ENCODE measurements at places on chromosomes 1 and 21.

GRCh38 chr21:27827972-27828371 is 861.1 kb upstream of the ADAMTS5 start:
- no peak for DNase-seq

DNA sequence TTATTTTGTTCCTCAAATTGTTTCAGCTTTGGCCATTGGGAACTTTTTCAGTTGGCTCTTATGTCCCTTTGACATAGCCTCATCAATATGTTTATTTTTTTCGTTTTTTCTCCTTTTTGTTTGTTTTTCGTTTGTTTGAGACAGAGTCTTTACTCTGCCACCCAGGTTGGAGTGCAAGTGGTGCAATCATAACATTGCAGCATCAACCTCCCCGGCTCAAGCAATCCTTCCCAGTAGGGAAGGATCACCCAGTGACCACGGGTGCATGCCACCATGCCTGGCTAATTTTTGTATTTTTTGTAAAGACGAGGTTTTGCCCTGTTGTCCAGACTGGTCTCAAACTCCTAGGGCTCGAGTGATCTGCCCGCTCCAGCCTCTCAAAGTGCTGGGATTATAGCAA is 8.1 kb downstream of the POLR3GL start:
- no peak for DNase-seq

- no peak for DNase-seq
Measured at GRCh38 chr1:3333903-3334302, 120.6 kb upstream of the ARHGEF16 start.

DNA sequence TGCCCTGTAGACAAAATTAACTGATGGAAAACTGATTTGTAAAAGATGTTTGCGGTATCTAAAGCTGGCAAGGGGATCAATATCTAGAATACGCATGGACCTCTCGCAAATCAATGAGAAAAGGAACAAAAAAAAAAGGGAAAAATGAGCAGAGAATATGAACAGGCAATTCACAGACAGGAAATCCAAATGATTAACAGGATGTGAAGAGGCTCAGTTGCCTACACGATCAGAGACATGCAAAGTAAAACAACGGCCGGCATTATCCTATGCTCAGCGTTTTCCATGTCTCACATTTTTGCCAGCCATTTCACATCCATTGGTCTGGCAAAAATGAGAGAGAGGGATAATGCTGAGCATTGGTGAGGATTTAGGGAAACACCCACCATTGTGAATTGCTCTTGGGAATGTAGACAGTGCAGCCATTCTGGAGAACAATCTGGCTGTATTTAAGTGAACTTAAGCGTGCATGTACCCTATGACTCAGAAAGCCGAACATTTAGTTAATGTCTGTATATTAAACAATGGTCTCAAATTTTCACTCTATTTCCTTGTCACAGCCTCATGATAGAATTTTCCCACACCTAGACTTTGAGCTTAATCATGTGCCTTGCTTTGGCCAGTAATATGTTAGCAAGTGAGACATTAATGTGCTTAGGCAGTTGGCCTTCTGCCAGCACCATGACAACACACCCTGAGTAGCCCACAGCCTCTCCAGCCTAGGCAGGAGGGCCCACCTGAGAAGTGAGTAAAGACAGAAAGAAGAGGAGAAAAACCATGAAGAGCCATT is 61.0 kb upstream of the NBPF3 start:
- no peak for DNase-seq

GRCh38 chr1:46248122-46248920 is 758 bp downstream of the RAD54L start:
- peak; percentile 56 for DNase-seq

DNA sequence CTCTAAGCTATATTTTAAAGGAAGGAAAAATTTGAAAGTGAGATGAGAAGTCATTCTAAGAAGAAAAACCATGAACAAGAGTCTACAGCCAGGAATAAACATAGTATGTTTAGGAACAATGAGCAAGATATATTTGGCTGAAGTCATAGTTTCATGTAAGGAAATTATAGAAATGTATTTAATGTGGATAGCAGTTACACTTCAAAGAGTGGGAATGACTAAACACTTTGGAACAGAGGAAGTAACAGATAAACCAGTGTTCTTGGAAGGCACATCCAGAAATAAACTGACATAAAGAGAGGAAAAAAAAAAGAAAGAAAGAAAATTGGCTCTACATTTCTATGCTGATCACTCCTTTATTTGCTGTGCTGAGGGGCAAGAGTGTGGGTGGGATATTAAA is 18.0 kb downstream of the C8A start:
- no peak for DNase-seq

DNA sequence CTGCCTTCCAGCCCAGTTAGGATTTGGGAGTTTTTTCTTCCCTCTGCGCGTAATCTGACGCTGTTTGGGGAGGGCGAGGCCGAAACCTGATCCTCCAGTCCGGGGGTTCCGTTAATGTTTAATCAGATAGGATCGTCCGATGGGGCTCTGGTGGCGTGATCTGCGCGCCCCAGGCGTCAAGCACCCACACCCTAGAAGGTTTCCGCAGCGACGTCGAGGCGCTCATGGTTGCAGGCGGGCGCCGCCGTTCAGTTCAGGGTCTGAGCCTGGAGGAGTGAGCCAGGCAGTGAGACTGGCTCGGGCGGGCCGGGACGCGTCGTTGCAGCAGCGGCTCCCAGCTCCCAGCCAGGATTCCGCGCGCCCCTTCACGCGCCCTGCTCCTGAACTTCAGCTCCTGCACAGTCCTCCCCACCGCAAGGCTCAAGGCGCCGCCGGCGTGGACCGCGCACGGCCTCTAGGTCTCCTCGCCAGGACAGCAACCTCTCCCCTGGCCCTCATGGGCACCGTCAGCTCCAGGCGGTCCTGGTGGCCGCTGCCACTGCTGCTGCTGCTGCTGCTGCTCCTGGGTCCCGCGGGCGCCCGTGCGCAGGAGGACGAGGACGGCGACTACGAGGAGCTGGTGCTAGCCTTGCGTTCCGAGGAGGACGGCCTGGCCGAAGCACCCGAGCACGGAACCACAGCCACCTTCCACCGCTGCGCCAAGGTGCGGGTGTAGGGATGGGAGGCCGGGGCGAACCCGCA is at the start of gene PCSK9:
Gene PCSK9, plus strand, starts transcription at position 207 of the 741 bp plus-strand sequence. Its CDS starts 290 bp downstream, at position 497.
- DNase-seq = no peak

- peak; percentile 91 for DNase-seq
Measured at GRCh38 chr1:8004803-8005573, 21.1 kb downstream of the ERRFI1 start.

GRCh38 chr21:42493109-42494060 is 2.6 kb downstream of the RSPH1 start:
- DNase-seq = no peak

GRCh38 chr1:23100074-23100748 is 68.4 kb downstream of the LUZP1 start:
- DNase-seq = no peak

DNA sequence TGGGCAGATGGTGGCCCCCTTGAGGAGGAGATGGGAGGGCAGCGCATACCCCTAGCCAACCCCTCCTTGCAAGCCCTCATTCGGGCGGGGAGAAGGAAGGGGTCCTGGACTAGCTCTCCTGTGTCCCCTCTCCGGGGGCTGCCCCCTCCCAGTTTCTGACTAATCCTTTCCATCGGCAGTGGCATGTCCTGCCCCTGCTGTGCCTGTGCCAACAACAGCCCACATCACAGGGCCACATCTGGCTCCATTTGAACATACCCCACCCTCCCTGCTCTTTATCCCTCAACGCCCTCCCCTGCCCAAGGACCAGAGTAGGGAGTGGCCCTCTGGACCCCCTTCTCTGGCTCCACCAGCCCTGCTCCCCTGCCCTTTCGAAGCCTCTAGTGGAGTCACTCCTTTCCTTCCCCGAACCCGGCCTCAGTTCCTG is 11.0 kb upstream of the LMNA start:
- DNase-seq = no peak

DNA sequence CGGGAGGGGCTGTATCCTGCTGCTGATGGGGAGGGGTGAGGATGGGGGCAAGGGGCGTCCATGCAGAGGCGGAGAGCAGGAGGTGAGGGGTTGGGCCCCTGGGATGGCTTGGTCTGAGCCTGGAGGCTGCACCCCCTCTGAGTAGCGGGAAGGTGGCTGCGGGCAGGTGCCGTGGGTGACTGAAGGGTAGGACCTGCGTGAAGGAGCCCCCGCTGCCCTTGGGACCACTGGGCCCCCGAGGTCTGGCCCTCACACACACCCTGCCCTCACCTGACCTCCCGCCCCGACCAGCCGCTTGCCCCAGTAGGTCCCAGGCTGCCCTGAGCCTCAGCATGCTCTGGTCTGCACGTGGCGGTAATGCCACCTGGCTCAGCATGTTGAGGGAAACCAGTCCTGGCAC is 12.8 kb upstream of the SKI start:
- DNase-seq = no peak

GRCh38 chr1:236864996-236865817 is 70.1 kb downstream of the MTR start:
- no peak for DNase-seq

DNA sequence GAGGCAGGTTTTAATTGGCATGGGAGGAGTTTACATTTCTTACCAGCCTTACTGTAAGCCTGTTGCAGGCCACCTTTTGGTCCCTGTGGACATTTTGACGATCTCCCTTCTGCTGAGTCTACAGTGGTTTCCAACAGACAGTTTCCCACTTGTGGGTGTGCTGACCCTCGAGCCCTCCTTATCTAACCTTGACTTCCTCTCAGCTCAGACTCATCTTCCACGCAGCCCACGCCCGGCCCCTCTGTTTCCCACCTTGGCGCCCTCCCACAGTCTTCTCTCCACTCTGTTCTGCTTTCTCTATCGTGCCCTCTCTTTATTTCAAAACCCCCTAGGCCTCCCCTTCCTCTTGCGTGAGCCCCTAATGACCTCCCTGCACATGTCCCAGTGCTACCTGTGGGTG is 6.1 kb upstream of the ARL8A start:
- DNase-seq = no peak

DNA sequence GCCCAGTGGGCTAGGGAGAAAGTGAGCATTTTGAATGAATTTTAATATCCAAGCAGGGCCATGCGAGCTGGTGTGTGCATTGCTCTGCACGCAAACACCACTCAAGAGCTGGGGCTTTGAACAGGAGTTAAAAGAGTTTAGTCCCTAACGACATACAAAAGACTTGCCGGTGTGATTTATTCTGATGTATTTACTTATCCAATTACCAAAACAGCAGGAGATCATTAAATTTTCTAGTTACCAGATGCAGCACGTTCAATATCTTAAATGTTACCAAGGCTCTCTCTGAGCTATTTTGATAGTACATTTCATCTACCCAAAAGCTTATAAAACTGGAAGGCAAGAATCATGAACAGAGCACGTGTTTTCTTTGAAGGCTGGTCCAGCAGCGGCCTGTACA is 30.0 kb upstream of the DMRTA2 start:
- no peak for DNase-seq

GRCh38 chr1:193065954-193066353 is 6.5 kb downstream of the RO60 start:
- DNase-seq = no peak
